ENCODE measurements at places on chromosomes 2 and 18.

DNA sequence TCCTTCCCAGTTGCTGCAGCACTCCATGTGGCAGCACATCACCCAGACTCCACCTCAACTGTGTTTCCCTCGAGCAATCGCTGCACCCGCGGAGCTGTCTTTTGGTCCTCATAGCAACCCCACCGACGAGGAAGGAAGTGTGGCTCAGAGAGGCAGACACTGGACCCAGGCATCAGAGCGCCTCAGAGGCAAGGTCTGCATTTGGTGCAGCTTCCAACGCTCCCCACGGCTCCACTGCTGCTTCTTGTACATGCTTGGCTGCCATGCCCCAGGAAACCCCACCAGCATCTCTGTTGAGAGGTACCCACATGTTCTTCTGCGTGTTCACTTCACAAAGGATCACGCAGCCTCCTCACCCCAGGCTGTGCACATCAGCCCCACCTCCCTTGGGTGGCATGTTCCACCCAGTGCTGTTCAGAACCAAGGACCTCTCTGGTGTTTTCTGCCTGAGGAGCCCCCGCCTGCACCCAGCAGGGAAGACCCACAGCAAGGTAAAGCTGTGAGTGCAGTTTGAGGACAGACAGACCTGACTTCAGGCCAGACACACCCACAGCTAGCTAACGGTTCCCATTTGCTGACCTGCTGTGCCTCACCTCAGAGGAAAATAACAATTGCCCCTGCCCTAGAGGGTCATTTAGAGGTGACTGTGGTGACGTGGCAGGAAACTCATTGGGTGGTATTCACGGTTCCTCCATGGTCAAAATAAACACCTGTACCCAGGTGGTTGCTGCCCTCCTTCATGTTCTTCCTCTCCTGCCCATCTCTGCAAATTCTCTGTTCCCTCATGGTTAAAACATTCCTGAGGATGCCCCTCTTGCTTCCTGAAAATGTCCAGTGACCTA is 326.3 kb upstream of the MYT1L start:
- DNase-seq, result no peak

DNA sequence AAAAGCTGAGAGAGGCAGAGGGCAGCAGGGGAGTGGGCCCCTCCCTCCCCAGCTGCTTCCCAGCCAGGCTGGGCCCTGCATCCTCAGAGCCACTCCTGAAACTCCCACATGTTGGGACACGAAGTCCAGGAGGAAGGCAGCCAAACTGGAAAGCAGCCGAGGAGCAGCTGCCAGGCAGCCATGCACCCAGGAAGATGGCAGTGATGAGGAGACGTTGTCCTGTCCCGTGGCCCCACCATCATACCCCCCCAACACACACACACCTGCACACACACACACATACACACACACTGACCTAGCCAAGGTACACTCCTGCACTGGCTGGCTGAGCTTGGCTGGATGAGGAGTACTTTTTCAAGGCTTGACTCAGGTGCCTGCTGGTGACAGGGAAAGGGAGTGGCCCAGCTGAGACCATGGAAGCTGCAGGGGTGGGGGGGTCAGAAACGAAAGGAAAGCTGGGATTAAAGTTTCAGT is 106.0 kb downstream of the CYP26B1 start:
- no peak for DNase-seq

GRCh38 chr2:223020971-223021675 is 30.9 kb upstream of the KCNE4 start:
- DNase-seq, result no peak

- no peak for DNase-seq
Observed at GRCh38 chr18:23538870-23539269, 35.6 kb downstream of the RMC1 start.

DNA sequence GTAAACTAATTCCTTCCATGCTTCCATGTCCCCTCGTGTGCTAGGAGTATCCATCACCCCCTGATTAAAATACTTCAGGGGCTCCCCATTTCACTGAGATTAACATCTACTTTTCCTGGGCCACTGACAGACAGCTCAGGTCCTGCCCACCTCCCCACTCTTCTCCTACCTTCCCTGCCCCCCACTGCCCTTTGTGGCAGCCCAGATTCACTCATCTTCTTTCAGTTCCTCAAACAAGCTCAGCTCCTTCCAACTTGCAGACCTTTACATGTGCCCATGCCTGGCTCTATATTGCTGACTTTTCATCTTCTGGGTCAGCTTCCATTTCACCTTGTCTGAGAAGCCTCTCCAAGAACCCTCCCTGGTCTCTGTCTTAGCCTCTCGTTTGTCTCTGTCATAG is 12.0 kb downstream of the RUFY4 start:
- no peak for DNase-seq

- no peak for DNase-seq
Observed at GRCh38 chr2:176202491-176202890, 14.0 kb downstream of the HOXD1 start.

DNA sequence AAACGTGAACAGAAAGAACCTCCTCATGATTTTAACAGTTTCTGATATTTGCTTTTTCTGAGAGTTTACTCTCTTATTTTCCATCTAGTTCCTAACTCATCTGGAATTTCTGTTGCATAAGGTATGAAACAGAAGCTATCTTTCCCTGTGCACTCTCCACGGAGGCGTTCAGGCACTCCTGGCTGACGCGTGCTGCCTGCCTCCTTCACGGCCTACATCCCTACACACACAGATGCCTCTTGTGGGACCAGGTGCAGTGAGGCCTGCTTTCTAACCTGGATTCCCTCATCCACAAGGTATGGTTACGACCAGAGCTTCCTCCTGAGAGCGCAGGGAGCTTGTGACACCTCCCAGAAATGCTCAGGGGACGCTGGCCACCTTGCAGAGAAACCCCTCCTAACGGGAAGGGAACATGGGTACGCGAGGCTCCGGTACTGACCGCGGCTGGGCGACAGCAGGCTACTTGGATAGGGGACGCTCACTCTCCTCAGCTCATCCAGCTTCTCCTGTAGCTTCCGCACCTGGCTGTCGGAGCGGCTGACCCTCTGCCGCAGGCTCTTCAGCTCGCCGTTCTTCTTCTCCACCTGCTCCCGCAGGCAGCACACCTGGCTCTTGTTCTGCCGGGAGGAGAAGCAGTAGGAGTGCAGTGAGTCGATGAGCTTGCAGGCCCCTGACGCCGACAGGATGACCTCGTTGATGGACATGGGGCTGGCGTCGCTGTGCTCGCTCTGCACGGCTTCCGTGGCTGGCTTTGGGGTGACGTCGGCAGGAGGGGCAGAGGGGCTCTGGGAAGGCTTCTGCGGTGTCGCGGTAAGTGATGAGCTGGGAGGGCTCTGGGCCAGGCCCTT is 4.3 kb downstream of the THAP4 start:
- no peak for DNase-seq

- no peak for DNase-seq
Observed at GRCh38 chr2:18792684-18793083, 203.3 kb upstream of the NT5C1B start.

DNA sequence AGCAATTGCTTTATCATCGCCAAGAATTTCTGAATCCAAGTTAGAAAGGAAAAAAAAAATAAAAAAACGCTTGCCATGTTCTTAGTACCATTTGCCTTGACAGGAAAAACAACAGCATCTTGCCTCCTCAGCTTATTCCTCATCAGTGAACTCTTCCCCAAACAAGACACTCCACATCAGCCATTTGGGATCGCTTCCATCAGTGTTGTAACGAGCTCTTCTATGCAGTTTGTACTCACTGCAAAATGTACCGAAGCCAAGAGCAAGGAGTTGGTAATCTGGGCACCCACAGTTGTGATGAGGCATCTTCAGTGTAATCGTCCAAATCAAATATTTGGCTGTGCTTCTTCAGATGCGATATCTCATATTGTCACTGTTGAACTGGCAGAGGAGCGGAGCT is 503.7 kb downstream of the TMEM182 start:
- DNase-seq, result no peak

DNA sequence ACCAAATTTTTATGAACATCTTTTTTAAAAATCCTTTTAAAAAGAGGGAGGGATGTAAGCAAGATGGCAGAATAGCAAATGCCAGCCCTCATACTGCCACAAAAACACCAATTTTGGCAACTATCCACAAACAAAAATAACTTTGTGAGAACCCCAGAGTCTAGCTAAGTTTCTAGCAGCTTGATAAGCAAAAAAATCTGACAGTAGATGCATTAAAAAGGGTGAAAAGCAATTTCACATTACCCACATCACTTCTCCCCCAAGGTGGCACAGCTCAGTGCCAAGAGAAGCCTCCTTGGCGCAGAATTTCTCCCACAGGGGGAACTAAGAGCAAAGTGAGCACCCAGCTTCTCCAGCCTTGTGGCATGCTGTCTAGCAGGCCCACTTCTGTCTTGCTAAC is 74.6 kb downstream of the L3MBTL4 start:
- no peak for DNase-seq

DNA sequence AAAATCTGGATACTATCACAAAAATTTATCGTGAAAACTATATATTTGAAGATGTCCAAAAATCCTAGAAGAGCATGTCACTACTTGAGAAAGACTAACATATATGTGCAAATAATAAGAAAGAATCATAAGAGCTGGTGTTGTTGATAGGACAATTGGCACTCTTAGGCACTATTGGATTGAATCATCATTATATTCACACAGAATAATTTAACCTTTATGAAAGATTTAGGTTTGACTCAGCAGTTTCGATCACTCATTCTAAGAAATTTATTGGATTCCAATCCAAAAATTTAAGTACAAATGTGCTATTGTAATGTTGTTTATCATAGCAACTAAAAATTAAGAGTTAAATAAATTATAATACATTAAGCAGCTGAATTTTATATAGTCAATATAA is 503.6 kb downstream of the SPAG16 start:
- DNase-seq, result no peak

DNA sequence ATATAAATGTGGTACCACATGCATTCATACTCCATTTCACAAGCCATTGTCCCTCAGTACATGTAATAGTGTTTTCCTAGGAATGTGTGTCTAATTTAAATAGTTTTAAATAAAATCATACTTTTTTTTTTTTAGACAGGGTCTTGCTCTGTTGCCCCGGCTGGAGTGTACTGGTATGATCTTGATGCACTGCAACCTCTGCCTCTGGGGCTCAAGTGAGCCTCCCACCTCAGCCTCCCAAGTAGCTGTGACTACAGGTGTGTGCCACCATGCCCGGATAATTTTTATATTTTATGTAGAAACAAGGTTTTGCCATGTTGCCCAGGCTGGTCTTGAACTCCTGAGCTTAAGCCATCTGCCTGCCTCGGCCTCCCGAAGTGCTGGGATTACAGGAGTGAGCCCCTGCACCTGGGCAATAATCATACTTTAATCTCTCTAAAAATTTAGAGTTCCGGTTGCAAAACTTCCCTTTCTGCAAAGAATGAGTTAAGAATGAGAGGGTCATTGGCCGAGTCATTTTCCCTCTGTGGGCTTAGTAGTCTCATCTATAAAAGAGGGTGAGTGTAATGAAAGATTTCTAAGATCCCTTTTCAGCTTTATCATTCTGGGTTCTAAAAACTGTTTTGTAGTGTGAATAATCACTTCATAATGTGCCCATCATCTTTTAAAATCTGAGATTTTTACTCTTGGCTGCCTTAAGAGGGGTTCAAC is 116.0 kb upstream of the PELI1 start:
- no peak for DNase-seq

DNA sequence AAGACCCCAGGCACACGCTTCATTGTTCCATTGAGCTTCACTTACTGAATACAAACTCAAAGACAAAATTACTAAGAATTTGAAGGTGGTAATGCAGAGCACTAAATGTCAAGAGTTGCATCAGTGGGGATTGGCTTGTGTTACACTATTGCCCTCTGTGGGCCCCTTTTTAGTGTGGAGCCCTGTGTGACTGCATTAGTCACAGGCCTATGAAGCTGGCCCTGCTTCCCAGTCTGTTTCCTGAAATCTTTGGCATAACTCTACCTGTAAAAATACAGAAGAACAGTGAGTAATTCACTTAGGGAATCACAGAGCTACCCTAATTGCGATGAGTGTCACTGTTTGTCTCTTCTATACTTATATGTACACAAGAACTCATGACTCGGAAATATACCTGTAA is 40.0 kb upstream of the STPG4 start:
- DNase-seq, result no peak

- no peak for DNase-seq
Observed at GRCh38 chr2:26270373-26270772, 25.6 kb downstream of the HADHB start.

DNA sequence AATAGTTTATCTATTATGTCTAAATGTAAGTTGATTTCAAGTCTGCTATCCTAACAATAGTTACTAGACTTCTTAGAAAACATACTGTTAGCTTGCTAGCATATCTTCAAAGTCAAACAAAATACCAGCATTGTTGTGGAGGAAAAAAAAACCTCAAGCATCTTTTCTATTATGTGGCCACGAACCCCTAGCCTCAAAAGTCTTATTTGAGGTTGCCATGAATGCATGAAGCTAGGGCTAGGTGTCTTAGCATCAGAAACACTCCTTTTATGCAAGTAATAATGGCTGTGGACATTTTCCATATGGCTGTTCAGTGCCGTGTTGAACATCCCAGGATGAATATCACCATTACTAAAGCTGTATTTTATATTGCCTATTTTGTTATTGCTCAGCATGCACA is 86.6 kb upstream of the OTX1 start:
- DNase-seq, result no peak

DNA sequence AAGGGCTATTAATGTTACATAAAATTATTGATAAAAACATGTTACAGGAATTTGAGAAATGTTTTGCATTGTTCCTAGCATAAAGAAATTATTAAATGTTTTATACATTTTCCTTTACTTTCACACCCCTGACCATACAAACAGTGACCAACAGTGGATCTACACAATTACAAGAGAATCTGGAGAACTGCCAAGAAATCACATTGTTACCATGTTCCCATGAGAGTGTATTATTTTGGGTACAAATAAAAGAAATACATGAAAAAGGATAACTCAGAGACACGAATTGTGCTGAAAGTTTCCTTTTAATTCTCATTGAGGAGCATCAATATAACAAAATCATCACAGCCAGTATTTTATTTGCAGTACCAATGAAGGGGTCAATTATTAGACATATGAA is 150.1 kb downstream of the WDPCP start:
- no peak for DNase-seq

GRCh38 chr2:16194096-16194390 is 253.7 kb downstream of the MYCN start:
- DNase-seq, result no peak

DNA sequence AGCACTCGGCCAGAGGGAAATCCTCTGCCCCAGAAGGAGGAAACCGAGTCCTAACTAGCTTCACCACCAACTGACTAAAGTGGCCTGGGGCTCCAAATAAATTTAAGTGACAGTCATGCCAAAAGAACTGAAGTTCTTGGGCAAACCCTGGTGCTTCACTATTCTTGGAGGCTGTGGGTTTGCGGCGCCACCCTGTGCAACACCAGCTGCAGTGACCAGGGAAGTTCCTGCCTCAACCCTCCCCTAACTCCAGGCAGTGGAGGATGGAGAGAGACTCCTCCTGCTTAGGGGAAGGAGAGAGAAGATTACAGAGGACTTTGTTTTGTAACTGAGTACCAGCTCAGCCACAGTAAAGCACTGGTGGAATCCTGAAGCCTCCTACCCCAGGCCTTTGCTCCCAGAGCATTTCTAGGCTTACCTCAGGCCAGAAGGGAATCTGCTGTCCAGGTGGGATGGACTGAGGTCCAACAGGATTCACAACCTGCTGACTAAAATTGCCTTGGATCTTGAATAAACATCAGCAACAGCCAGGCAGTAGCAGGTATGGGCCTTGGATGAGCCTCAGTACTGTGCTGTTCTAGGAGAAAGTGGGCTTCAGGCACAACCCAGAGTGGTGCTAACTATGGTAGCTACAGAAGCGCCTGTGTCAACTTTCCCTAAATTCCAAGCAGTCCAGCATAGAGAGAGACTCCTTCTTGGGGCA is 29.4 kb upstream of the BMP10 start:
- no peak for DNase-seq
